ENCODE measurements at places on chromosomes 16 and 17.

DNA sequence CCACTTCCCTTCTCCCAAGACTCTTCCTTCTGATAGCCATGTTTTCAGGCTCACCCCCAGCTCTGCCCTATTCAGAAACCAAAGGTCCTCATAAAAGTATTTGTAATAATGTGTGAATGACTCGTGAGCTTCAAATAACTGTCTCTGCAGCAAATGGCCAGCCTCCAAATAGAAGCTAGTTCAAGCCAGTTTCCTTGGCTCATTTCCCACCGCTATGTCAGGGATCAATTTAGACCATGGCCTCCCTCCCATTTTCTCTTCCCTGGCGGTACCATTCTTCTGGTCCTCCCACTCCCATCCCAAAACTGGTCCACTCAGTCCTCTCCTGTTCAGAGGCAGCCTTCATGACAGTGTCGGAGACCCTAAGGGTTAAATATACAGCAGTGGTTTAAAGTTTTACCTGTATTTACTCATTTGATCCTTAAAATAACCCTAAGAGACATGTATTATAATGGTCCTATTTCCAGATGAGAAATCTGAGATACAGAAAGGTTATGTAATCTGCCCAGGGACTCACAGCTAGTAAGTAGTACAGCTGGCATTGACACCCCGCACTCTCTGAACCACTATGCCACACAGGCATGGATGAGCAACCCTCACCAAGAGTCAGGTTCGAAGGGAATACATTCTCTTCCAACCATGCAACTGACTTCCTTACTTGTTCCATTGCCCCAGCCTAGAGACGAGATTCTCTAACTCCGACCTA is 42.9 kb downstream of the GAS7 start:
- DNase-seq = peak; percentile 65

DNA sequence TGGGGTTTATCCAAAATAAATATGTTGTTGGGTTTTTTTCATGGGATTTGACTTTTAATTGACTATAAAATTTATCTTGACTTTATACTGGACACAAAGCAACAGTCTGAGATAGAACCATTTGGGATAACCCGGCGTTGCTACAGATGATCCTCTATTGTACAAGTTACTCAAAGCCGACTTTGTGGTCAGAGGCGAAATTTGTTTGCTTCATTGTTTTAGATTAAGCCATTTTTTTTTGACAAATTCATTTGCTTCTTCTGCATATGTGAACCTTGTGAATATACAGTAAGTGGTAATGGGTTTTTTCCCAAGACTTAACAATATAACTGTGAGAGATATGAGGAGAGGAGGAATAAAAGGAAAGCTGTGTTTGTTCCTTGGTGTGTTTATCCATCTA is 11.8 kb downstream of the MYO1D start:
- no peak for DNase-seq

- DNase-seq = peak; percentile 41
Measured at GRCh38 chr17:948284-948852, 31.2 kb downstream of the NXN start.

DNA sequence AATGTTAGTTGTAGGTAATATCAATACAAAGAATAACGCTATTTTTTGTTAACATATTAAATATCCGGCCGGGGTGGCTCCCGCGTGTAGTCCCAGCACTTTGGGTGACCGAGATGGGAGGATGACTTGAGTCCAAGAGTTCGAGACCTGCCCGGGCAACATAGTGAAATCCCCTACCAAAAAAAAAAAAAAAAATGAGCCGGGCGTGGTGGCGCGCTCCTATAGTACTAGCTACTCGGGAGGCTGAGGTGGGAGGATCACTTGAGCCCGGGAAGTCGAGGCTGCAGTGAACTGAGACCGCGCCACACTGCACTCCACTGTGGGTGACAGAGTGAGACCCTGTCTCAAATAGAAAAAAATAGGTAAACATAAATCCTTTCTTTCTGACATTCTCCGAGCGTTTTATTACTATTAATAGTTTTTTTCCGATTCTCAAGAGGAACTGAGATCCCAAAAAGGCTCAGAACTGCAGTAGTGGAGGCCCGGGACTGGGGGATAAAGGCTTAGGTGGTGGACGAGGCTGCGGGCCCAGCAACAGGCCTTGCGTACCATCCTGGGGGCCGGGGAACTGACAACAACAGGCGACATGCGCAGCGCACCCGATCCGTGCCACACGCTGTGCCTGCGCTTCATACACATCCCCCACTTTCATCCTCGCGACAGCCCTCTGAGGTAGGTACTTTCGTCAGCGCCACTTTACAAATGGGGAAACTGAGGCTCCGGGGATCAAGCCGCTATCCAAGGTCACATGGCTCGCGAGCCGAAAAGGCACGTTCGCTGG is 919 bp downstream of the N4BP1 start:
- DNase-seq = peak; percentile 21

DNA sequence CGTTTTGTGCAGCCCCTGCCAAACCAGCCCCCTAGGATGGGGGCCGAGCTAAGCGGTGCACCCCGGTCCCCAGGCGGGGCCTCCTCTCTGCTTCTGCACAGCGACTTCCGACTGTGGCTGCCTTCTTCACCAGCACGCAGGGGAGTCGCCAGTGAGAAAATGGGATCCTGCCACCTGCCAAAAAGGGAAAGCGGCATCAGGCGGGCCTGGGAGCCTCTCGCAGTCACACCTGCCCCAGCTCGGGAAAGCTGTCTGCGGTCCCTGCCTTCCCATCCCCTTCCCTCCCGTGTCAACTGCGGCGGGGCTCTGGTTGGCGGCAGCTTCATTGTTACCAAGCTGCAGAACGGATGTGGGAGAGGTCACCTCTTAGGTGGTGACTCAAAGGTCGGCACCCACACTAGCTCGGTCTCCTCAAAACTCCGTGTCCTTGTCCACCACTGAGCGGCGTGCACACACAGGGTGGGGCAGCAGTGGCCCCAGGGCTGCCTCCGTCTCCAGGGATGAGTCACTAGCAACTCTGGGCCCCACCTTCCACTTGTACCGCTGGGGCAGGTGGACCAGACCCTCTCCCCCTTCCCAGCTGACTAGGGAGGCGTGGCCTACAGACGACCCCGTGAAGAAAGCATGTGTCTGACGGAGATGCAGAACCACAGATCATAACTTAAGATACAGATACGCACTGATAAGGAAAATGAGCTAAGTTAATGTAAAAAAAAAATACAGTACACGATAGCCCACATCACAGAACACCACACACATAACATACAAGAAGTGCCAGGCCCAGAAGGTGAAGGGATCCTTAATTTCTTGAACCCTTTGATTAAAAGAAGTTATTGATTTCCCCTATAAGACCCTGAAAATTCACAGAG is 1.5 kb upstream of the PCYT2 start:
- no peak for DNase-seq

DNA sequence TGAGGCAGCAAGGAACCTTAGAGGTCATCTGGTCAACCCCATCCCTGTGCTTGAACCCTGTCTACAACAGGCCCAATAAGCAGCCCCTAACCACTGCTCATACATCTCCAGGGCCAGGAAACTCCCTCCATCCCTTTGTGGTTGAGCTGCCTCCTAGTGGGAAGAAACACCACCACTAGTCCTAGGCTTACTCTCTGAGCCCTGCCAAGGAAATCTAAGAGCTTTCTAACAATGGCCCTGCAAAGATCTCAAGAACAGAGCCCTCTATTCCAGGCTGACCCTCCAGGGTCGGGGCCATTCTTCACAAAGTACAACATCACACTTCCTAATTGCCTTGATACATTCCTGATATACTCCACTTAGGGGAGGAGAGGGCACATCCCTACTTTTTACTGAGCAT is 5.8 kb downstream of the ACLY start:
- no peak for DNase-seq

- DNase-seq = no peak
Measured at GRCh38 chr17:53218723-53219122, 604.0 kb upstream of the KIF2B start.

- peak; percentile 97 for DNase-seq
Measured at GRCh38 chr16:14409563-14409962, 220.5 kb downstream of the PARN start.

DNA sequence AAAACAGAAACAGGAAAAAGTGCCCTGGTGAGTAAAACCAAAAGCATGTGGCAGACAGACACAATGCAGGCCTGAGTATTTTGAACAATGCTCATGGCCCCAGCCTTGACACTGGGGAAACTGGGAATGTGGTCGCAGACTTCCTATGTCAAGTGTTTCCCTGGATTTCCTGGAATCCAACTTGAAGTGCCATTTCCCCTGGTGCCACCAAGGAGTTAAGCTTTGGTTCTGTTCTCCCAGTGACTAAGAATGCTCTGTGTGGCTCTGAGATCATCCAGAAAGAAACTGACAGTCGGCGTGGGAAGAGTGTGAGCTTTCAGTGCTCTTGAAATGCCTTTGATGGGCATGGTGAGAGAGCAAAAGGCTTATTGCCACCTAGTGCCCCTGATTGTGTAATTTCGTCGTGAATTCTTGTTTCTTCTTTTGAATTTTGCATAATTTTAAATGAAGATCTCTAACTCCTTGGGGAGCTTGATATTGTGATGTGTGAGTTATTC is 96.0 kb downstream of the YPEL2 start:
- peak; percentile 90 for DNase-seq

DNA sequence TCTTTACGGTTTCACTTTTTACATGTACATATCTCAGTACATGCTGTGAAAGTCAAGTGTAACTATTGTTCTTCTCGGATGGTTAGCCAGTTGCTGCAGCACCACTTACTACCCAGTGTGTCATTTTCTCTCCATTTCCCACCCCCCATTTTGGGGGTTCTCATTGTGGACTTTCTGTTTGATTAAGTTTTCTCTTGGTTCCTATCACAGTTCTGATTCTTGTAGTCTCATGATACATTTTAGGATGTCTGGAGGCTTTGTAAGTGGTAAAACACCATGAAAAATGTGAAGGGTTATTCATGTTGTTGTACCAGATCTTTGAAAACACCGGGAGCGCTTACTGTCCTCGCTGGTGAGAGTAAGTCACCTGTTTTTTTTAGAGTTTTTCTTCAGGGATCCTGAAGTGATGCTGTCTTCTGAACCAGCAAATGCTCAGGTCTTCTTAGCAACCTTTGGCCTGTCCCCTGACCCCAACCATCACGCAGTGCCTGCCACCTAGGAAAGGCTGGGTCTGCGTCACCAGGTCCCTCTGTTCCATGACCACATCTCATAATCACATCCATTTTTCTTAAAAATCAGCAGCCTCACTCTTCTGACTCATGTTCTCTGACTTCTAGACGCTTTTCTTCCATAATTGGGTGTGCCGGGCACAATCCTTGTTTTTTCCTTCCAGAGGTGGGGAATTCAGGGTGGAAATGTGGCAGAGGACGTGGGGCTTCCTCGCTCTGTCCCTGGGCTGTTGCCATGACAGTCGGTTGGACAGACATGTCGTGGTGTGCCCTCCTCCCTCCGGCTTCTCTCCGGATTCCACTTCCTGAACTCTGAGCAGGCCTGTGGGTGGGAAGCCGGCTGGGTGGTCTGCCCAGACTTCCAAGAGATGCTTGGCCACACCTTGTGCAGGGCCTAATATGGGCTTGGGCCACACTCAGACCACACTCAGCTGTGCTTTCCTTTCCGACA is 102.6 kb downstream of the NTN1 start:
- no peak for DNase-seq

- no peak for DNase-seq
Measured at GRCh38 chr17:42122371-42123303, at the start of gene HSPB9. Gene HSPB9 (plus strand): TSS chr17:42122804. CDS start chr17:42122851, 47 bp downstream.

DNA sequence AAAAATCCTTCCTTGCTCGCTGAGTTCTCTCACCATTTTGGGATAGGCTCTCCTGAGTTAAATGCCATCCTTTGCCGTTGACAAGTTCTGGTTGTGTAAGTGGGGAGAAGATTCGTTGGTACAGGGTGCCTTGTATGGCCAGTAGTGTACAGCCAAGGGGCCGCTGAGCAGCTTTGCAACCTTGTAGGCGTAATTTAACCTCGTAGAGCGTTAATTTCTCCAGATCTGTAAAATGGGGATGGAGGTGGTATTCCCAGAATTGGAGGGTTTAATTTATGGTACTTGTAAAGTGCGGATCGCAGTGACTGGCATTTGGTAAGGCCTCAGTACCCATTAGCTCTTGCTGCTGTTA is 1.4 kb downstream of the ARSG start:
- DNase-seq = no peak

- no peak for DNase-seq
Measured at GRCh38 chr16:50858877-50859627, 117.2 kb downstream of the CYLD start.

DNA sequence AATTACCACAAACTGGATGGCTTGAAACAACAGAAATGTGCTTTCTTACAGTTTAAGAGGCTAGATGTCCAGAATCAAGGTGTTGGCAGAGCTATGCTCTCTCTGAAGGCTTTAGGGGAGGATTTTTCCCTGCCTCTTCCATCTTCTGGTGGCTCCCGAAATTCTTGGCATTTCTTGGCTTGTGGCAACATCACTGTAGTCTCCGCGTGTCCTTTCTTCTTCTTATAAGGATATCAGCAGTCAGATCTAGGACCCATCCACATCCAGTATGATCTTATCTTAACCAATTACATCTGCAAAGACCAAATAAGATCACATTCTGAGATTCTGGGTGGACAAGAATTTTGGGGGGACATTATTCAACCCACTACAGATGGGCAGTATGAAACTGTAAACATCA is 119.2 kb upstream of the PMFBP1 start:
- DNase-seq = peak; percentile 82

DNA sequence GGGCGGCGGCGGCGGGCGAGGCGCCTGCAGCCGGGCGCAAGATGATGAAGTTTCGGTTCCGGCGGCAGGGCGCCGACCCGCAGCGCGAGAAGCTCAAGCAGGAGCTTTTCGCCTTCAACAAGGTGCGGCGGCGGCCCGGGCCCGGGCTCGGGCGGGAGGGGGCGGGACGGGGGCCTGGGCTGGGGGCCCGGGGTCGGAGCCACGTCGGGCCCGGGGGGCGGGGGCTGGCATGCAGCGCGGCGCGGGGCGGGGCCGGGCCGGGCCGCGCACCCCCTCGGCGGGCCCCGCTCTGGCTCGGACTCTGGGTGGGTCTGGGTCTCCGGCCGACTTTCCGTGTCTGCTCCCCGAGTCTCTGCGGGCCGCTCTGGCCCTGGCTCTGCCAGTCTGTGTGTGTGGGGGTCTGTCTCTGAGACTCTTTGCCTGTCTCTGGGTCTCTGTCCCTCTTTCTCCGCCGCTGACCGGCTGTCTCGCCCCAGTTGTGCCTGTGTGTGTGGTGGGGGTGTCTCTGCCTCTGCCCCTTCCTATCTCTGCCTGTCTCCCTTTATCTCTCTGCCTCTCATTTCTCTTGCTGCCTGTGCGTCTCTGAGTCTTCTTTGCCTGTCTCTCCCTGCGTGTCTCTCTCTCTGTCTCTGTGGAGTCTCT is 328 bp downstream of the LLGL1 start:
- no peak for DNase-seq
